ENCODE measurements at places on chromosomes 2 and 18. TPM values are rescaled to one million over a fixed set of nuclear protein-coding genes. Genes with fewer than 3 reads are reported as not detected.

TMEM87B gene
- total RNA-seq, result 7.9 TPM

ZDBF2 gene
- total RNA-seq, result 7.7 TPM

DNA sequence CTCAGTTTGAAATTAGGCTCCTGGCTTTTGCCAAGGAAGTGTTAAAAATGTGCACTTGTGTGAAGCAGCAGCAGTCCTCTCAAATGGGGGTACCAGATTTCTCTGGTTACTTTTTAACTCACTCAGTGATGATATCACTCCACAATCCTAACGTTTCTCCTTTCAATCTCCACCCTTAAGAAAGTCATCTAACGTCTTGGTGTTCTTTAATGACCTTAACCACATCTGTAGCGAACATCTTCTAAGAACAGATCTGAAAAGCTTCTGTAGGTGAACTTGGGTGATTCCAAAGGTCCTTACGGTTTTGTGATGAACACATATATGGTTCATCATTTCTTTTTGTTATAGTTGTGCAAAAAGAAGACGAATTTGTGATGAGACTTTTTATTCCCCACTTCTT, 73.2 kb downstream of the DOCK10 start:
- H3K27me3 ChIP-seq, result no peaks in the 10 kb centered on the region
- H3K27ac ChIP-seq, result no peak overlapping the region
- no peak overlapping the region for H3K4me3 ChIP-seq
- no peaks in the 10 kb centered on the region for H3K4me1 ChIP-seq
- DNase-seq, result no peak
- H3K36me3 ChIP-seq, result no peaks in the 10 kb centered on the region

- H3K4me3 ChIP-seq, result peak overlapping the region; percentile 77
- peak overlapping the region; percentile 88 for H3K27ac ChIP-seq
- H3K4me1 ChIP-seq, result peaks cover 24% of the 10 kb centered on the region
- H3K27me3 ChIP-seq, result no peaks in the 10 kb centered on the region
- H3K36me3 ChIP-seq, result no peaks in the 10 kb centered on the region
- peak; percentile 10 for DNase-seq
Observed at GRCh38 chr2:24076849-24077534, 866 bp upstream of the SF3B6 start.

DNA sequence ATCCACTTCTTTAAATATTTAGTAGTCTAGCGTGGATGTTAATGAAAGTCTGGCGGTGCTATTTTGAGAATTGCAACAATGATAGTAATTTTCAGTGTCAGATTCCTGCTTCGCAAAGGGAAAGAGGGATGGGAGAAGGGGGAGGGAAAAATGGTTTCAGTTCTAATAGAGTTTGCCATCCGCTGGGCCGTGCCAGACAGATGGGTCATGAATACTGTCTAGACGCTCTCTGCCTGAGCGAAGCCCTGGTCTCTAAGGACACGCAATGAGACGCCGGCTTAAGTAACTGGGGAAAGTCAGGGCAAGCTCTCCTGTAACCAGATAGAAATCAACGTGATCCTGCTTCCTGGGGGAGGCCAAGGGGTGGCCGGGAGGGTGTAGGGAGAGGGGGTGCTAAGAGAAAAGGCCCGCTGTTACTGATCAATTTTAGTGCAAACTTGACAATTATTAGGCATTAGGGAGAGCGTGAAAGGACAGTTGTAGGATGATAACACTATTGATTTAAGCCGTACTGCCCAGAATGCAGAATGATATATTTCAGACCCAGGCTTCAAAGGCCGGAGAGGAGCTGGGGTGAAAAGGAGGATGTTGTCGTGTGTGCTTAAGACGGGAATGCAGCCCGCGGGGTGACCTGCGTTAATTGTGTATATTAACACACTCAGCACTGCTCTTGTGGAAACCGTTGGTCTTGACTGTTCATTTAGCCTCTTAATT, 229.2 kb downstream of the LDLRAD4 start:
- peaks cover 54% of the 10 kb centered on the region for H3K4me1 ChIP-seq
- H3K36me3 ChIP-seq, result no peaks in the 10 kb centered on the region
- H3K27me3 ChIP-seq, result no peaks in the 10 kb centered on the region
- DNase-seq, result peak; percentile 34
- no peak overlapping the region for H3K4me3 ChIP-seq

DNA sequence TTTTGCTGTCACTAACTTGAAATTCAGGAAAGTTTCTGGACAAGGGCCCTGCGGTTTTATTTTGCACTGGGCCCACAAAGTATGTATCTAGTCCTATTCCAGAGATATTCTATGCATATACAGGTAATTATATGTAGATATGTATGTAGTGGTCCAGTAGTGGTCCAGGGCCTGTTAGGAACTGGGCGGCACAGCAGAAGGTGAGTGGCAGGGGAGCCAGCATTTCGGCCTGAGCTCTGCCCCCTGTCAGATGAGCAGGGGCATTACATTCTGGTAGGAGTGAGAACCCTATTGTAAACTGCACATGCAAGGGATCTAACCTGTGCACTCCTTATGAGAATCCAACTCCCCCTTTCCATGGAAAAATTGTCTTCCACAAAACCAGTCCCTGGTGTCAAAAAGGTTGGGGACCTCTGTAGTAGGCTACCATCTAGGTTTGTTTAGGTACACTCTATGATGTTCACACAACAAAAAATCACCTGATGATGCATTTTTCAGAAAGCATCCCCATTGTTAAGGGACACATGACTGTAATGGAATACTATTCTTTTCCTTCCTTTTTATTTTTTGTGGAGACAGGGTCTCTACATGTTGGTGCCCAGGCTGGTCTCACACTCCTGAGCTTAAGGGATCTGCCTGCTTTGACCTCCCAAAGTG, 2.8 kb upstream of the PPP4R3B start:
- H3K4me1 ChIP-seq, result peaks cover 62% of the 10 kb centered on the region
- H3K4me3 ChIP-seq, result no peak overlapping the region

- no peak overlapping the region for H3K4me3 ChIP-seq
- H3K27me3 ChIP-seq, result no peaks in the 10 kb centered on the region
- DNase-seq, result no peak
- no peaks in the 10 kb centered on the region for H3K4me1 ChIP-seq
- H3K36me3 ChIP-seq, result no peaks in the 10 kb centered on the region
Observed at GRCh38 chr18:27699137-27699536, 477.8 kb downstream of the CDH2 start.

DNA sequence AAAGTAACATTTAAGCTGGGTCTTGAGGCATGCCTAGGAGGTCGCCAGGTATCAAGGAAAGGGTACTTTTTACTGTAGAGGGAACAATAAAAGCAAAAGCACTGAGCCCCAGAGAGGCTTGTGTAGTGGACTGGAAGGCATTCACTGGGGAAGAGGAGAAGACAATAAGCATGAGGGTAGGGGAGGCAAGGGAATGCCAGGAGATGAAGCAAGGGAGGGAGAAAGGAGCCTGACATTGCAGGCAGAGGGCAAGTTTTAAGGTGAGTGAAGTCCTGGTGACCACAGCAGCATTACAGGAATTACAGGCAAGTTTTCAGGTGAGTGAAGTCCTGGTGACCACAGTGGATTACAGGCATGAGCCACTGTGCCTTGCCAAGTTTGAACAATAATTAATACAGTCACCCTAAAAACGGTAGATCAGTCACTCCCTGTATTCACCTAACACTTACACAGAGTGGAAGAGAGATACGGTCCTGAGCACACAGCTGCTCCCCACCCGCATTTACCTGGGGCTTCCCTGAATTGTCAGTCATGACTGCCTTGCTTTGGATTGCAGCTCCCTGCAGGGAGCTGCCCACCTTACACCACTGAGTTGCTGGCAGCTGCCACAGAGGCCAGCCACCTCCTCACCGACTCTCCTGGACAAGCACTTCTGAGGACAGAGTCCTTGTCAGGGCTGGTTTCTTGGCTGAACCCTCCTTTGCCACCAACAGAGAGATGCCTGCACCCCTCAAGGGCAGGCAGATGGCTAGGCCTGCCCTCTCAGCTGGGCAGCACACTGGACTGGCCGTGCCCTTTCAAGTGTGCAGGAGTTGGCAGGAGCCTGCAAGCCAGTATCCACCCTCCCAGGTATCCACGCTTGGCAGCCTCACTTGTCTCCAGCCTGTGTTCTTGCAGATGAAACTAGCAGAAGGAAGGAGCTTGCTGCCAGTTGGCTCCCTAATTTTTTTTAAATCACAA, 153.2 kb upstream of the MSH6 start:
- no peaks in the 10 kb centered on the region for H3K27me3 ChIP-seq
- H3K27ac ChIP-seq, result no peak overlapping the region
- no peaks in the 10 kb centered on the region for H3K36me3 ChIP-seq
- H3K4me1 ChIP-seq, result no peaks in the 10 kb centered on the region
- DNase-seq, result no peak
- H3K4me3 ChIP-seq, result no peak overlapping the region

GRCh38 chr2:54605836-54606235, 117.6 kb upstream of the EML6 start:
- no peak for DNase-seq
- peak overlapping the region; percentile 61 for H3K27ac ChIP-seq
- no peaks in the 10 kb centered on the region for H3K36me3 ChIP-seq
- H3K27me3 ChIP-seq, result no peaks in the 10 kb centered on the region
- H3K4me1 ChIP-seq, result peaks cover 100% of the 10 kb centered on the region

DNA sequence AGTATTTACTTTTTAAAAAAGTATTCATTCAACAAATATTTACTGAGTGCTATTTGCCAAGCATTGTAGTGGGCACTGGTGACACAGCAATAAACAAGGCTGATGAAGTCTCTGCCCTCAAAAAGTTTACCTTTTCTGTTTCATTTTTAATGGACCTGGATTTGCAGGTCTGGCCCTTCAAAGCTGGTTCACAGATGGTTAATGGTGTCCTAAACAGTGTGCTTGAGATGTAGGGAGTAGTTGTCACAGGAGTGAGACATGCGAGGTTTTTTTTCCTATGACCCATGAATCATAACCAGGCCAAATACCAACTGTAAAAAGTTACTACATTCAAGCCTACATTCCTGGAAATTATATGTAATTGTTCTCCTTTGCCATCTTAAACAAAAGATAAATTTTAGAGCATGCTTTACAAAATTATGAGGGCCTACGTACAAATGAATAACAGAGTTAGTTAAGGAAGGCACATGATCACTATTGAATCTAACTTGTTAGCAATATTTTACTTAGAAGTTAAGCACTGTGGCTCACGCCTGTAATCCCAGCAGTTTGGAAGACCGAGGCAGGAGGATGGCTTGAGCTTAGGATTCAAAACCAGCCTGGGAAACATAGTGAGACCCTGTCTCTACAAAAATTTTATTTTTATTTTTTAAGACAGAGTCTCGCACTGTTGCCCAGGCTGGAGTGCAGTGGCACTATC, 223.9 kb downstream of the MBD5 start:
- H3K4me3 ChIP-seq, result no peak overlapping the region
- no peak overlapping the region for H3K27ac ChIP-seq
- no peaks in the 10 kb centered on the region for H3K36me3 ChIP-seq
- no peak for DNase-seq
